ENCODE measurements at places on chromosomes 11 and 22. TPM values are rescaled to one million over a fixed set of nuclear protein-coding genes. Genes with fewer than 3 reads are reported as not detected.

- H3K27me3 ChIP-seq = no peaks in the 10 kb centered on the region
- no peak overlapping the region for H3K27ac ChIP-seq
- no peaks in the 10 kb centered on the region for H3K4me1 ChIP-seq
- no peak for DNase-seq
- no peaks in the 10 kb centered on the region for H3K36me3 ChIP-seq
Measured at GRCh38 chr11:122162095-122162494, 46.1 kb upstream of the BLID start.

GRCh38 chr11:121741351-121741760 is 288.6 kb upstream of the SORL1-AS1 start:
- no peak overlapping the region for H3K4me3 ChIP-seq
- DNase-seq = no peak
- no peaks in the 10 kb centered on the region for H3K4me1 ChIP-seq
- no peaks in the 10 kb centered on the region for H3K27me3 ChIP-seq
- no peaks in the 10 kb centered on the region for H3K36me3 ChIP-seq
- H3K27ac ChIP-seq = no peak overlapping the region

DNA sequence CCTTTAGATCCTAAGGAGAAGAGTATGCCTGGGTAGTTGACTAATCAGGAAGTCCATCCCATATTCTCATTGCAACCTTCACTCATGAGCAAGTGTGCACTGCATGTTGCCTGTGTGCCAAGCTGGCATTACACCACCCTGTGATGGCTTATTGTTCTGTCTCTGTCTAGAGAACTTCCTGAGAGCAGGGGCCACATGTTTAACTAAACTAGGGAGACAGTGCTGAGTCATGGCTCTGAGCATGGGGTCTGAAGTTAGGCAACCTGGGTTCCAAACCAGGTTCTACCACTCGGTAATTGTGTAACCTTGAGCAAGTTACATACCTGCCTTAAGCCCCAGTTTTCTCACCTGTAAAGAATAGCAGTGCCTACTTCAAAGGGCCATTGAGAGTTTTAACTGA is 39.6 kb downstream of the CSNK2A3 start:
- no peaks in the 10 kb centered on the region for H3K27me3 ChIP-seq
- no peak overlapping the region for H3K4me3 ChIP-seq
- H3K36me3 ChIP-seq = no peaks in the 10 kb centered on the region
- no peak overlapping the region for H3K27ac ChIP-seq
- no peaks in the 10 kb centered on the region for H3K4me1 ChIP-seq

- no peak for DNase-seq
- peaks cover 55% of the 10 kb centered on the region for H3K4me1 ChIP-seq
- H3K36me3 ChIP-seq = peaks cover 31% of the 10 kb centered on the region
- H3K27ac ChIP-seq = peak overlapping the region; percentile 29
- H3K27me3 ChIP-seq = no peaks in the 10 kb centered on the region
Measured at GRCh38 chr22:39522567-39523300, 2.4 kb downstream of the ATF4 start.

C11orf87 gene
- total RNA-seq = not detected

OR6A2 gene
- total RNA-seq = not detected

FOLH1 gene
- not detected for total RNA-seq
